ENCODE measurements at places on chromosomes 4 and X.

DNA sequence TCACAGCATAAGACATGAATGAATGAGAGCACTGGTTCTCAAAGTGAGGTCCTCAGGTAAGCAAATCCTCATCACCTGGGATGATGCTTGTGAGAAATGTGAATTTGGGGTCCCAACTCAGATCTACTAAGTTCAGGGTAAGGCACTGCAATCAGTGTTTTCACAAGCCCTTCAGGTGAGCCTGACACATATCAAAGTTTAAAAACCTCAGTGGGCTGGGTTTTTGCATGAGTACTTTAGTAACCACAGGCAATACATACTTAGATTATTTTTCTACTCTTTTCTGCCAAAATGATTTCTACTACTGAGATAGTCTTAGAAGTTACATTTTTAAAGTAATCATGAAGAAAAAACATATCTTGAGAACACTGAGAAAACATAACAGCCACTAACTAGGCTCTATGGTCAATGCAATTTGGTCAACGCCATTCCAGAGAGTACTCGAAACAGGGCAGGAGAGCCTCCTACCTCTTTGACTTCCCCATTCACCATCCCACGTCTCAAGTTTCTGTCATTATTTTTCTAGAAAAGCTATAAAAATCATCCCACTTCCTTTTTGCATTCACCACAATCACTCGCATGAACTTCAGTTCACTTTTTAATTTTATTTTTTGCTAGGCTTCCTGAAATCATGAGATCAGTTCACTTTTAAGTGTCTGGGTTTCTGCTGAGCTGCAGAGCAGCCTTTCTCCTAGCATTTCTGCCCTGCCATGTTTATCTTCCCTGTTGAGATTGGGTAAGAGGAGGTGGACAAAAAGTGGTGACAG lies 73.8 kb downstream of the MFAP3L start:
- DNase-seq, result no peak

DNA sequence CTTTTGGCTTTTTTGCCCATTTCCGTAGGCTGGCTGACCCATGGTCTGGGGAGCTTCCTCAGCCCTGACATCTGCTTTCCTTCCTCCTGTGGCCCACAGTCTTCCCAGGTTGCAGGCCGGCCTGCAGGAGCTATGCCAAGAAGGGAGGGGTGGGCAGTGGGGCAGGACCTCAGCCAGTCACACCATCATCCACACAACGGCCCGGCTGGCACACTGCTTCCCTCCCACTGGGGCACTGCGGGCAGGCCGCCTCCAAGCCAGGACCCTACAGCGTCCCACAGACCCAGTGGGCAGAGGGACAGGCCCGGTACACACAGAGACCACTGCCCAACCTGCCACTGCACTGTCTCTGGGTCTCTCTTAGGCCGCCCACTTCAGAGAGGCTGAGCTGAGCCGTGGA lies 38.0 kb downstream of the CTBP1 start:
- DNase-seq, result no peak

- no peak for DNase-seq
These were observed 205.1 kb downstream of the STPG2 start for GRCh38 chr4:97938141-97938540.

GRCh38 chrX:9847071-9847470 lies 60.8 kb downstream of the SHROOM2 start:
- DNase-seq, result no peak

- no peak for DNase-seq
These were observed 142.3 kb downstream of the PCDH18 start for GRCh38 chr4:137389911-137390520.

GRCh38 chr4:185803022-185803421 lies 9.0 kb downstream of the SORBS2 start:
- DNase-seq, result no peak

- no peak for DNase-seq
These were observed 447.8 kb downstream of the FAT4 start for GRCh38 chr4:125762537-125762936.

DNA sequence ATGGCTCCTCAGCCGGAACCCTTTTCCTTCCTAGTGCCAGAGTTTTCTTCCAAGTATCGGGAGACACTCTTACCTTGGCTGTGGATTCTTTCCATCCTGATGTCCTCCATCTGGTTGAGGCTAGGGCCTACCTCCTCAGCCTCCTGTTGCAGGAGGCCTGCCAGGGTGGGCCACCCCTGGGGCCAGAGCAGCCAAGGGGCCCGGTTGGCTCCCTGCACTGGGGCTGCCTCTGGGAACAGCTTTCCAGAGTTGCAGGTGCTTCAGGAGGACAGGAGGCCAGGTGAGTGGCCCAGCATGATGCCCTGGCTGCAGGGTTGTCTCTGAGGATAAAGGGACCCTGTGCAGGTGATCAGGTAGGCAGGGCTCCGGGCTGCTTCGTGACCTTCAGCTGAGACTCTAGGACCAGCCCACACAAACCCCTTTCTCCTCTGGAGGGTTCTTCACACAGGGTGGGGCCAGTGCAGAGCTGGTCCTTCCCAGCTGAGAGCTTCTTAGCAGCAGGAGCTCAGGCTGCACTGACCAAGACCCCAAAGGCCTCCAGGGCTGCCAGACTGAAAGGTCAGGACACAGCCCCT lies 5.3 kb upstream of the GPR78 start:
- no peak for DNase-seq

GRCh38 chr4:113411496-113411938 lies 350.0 kb downstream of the CAMK2D start:
- DNase-seq, result no peak

All from COR-L47 (cell line).